ENCODE measurements at places on chromosomes 3 and 15. TPM values are rescaled to one million over a fixed set of nuclear protein-coding genes. Genes with fewer than 3 reads are reported as not detected.

- peak; percentile 11 for DNase-seq
Observed at GRCh38 chr3:170907637-170908234, 701 bp downstream of the EIF5A2 start.

Gene FRG2C
- 0.39 TPM for polyA plus RNA-seq

Gene EIF4E3
- 6.6 TPM for polyA plus RNA-seq

Gene CLEC3B
- polyA plus RNA-seq, result 2.6 TPM

DNA sequence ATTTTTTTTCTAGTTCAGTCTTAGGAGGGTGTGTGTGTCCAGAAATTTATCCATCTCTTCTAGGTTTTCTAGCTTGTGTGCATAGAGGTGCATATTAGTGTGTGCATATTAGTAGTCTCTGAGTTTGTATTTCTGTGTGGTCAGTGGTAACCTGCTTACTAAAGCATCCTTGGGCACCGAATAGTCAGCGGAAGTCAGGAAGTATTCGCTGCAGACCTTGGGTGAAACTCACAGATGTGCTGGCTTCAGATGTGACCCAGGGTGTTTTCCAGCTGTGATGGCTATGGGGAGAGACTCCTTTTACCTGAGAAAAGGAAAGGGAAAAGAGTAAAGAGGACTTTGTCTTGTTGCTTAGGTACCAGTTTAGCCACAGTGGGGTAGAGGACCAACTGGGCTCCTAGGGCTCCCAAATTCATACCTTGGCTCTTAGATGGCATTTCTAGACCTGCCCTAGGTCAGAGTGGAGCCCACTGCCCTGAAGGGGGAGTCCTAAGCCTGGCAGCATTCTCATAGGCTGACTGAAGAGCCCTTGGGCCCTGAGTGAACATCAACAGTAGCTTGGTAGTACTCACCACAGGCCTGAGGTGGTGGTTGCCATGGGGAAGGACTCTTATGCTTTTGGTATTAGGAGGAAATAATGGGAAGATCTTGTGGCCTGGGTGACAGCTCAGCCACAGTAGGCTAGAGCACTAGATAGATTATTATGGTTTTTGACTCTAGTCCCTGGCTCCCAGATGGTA, 286.0 kb upstream of the ZPLD1 start:
- no peak for DNase-seq

Gene PLOD2
- 93.8 TPM for polyA plus RNA-seq

GRCh38 chr3:113654851-113655250, 41.6 kb downstream of the USF3 start:
- peak; percentile 28 for DNase-seq

GRCh38 chr15:94704421-94704820, 473.1 kb downstream of the MCTP2 start:
- no peak for DNase-seq

- DNase-seq, result no peak
Observed at GRCh38 chr15:52715411-52715810, 36.2 kb upstream of the ATOSA start.

Gene MESP2
- not detected for polyA plus RNA-seq

DNA sequence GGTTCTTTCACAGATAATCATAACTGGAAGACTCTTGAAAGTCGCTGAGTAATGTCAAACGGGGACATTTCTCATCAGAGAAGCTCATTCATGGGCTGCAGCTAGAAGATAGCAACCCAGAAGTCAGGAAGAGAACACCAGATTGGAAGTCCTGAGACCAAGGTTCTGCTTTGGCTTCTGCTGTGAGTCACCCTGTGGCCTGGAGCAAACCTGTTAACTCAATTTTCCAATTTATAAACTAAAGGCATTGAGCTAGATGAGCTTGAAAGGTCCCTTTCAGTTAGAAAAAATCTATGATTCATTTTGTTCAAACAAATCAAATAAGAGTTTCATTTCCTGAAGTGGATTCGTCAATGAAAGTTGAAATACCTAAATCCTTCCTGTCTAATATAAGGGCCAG, 402.2 kb downstream of the EPHB1 start:
- no peak for DNase-seq

Measured in hepatocyte (in vitro differentiated cells).